Activated T-helper 1 cell treated with anti-CD3 and anti-CD28 coated beads, Interleukin-12 subunit alpha, Interleukin-12 subunit beta, Interleukin-2, Interleukin-4 antibody, amounts not matched to agents 30 ng/mL and 10 ng/mL and 1 ng/mL, durations not matched to agents 14 hours and 24 hours and 36 hours (primary cell): ENCODE measurements at places on chromosomes 11 and 22.

- no peak overlapping the region for H3K27ac ChIP-seq
- H3K27me3 ChIP-seq: peaks cover 9% of the 10 kb centered on the region
- H3K4me3 ChIP-seq: no peak overlapping the region
- DNase-seq: no peak
Observed at GRCh38 chr11:114129142-114129541, 69.6 kb downstream of the ZBTB16 start.

GRCh38 chr22:44231233-44231632 lies 50.5 kb downstream of the PARVG start:
- H3K4me3 ChIP-seq: no peak overlapping the region
- H3K36me3 ChIP-seq: no peaks in the 10 kb centered on the region
- H3K4me1 ChIP-seq: no peaks in the 10 kb centered on the region
- H3K27me3 ChIP-seq: peaks cover 11% of the 10 kb centered on the region
- DNase-seq: no peak

- H3K27ac ChIP-seq: peak overlapping the region; percentile 64
- H3K4me3 ChIP-seq: no peak overlapping the region
- no peak for DNase-seq
- H3K4me1 ChIP-seq: peaks cover 52% of the 10 kb centered on the region
- H3K36me3 ChIP-seq: peaks cover 64% of the 10 kb centered on the region
- no peaks in the 10 kb centered on the region for H3K27me3 ChIP-seq
Observed at GRCh38 chr22:28791841-28792490, 8.4 kb downstream of the XBP1 start.

GRCh38 chr11:133323354-133323753 lies 208.9 kb downstream of the OPCML start:
- no peak overlapping the region for H3K4me3 ChIP-seq
- no peak for DNase-seq
- H3K4me1 ChIP-seq: no peaks in the 10 kb centered on the region
- no peak overlapping the region for H3K27ac ChIP-seq
- H3K27me3 ChIP-seq: peaks cover 1% of the 10 kb centered on the region

- peak overlapping the region; percentile 89 for H3K4me3 ChIP-seq
- peak overlapping the region; percentile 89 for H3K27ac ChIP-seq
- peaks cover 29% of the 10 kb centered on the region for H3K4me1 ChIP-seq
- H3K36me3 ChIP-seq: peaks cover 2% of the 10 kb centered on the region
- peaks cover 5% of the 10 kb centered on the region for H3K27me3 ChIP-seq
Observed at GRCh38 chr11:124674168-124674517, 439 bp downstream of the SPA17 start.

GRCh38 chr22:18031695-18032454 lies 7.5 kb upstream of the MICAL3 start:
- no peak overlapping the region for H3K27ac ChIP-seq
- DNase-seq: no peak
- H3K4me3 ChIP-seq: no peak overlapping the region
- H3K36me3 ChIP-seq: no peaks in the 10 kb centered on the region

GRCh38 chr11:75495749-75496304 lies 29.9 kb downstream of the GDPD5 start:
- H3K27ac ChIP-seq: no peak overlapping the region
- peaks cover 2% of the 10 kb centered on the region for H3K27me3 ChIP-seq
- H3K36me3 ChIP-seq: no peaks in the 10 kb centered on the region
- H3K4me1 ChIP-seq: peaks cover 31% of the 10 kb centered on the region
- DNase-seq: no peak

GRCh38 chr11:44566952-44567875 lies 1.8 kb downstream of the CD82 start:
- H3K27me3 ChIP-seq: no peaks in the 10 kb centered on the region
- peak overlapping the region; percentile 92 for H3K27ac ChIP-seq
- peaks cover 69% of the 10 kb centered on the region for H3K4me1 ChIP-seq
- peak overlapping the region; percentile 92 for H3K4me3 ChIP-seq

- H3K27ac ChIP-seq: no peak overlapping the region
- H3K4me3 ChIP-seq: no peak overlapping the region
- no peaks in the 10 kb centered on the region for H3K36me3 ChIP-seq
- no peaks in the 10 kb centered on the region for H3K4me1 ChIP-seq
- DNase-seq: no peak
Observed at GRCh38 chr11:131888230-131888855, 517.9 kb downstream of the NTM start.

DNA sequence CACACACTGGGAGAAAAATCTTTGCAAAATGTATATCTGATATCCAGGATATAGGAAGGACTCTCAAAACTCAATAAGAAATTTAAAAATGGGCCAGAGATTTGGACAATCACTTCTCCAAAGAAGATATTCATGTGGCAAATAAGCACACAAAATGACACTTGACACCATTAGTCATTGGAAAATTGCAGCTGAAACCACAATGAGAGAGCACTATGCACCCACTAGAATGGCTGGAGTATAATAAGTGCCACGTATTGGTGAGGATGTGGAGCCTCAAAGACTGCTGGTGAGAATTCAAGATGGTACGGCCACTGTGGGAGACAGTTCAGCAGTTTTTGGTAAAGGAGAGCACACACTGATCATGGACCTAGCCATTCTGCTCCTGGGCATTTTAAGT lies 12.8 kb upstream of the OSBPL5 start:
- no peak for DNase-seq
- H3K27ac ChIP-seq: no peak overlapping the region
- peaks cover 3% of the 10 kb centered on the region for H3K27me3 ChIP-seq
- H3K4me3 ChIP-seq: no peak overlapping the region
- H3K4me1 ChIP-seq: no peaks in the 10 kb centered on the region

GRCh38 chr11:85627332-85627997 lies at the start of gene DLG2:
Gene DLG2, minus strand, starts transcription at chr11:85627344.
- H3K36me3 ChIP-seq: peaks cover 7% of the 10 kb centered on the region
- DNase-seq: peak; percentile 6
- peak within 1 kb of the TSS; percentile 94 for H3K27ac ChIP-seq
- peaks cover 52% of the 10 kb centered on the region for H3K4me1 ChIP-seq
- peak within 1 kb of the TSS; percentile 97 for H3K4me3 ChIP-seq
- peaks cover 6% of the 10 kb centered on the region for H3K27me3 ChIP-seq

DNA sequence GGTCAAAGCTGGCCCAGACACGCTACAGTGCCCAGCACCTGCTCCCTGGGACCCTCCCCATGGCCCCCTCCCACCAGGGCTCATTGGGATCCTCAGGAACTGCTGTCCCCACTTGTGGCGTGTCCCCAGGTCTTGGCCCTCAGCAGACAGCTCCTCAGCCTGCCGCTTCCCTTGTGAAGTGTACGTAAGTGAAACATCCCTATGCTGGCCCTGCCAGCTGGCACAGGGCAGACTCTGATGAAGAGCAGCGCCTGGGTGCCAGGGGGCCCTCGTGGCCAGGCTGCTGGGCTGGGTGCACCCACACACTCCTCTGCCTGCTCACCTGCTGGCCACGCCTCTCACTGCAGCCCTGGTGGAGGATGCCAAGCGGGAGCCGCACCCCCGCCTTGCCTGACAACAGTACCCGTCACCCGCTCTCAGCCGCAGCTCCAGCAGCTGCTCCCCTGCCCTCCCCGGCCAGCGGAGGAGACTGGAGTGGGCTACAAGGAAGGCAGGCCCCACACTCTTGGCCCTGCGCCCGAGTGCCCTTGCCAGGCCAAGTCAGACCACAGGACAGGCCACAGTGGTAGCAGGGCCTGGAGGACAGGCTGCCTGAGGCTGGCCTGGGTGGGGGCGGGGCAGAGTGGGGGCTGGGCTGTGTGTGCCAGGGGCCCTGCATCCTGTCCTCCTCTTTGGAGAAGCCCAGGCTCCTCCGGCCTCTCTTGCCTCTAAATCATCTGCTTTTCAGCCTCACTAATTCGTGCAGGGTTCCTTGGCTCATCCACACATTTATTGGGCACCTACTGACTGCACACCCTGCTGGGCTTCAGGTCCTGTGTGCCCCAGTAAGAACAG lies 39.5 kb downstream of the IGF2 start:
- no peak overlapping the region for H3K27ac ChIP-seq
- no peak overlapping the region for H3K4me3 ChIP-seq
- H3K36me3 ChIP-seq: no peaks in the 10 kb centered on the region
- H3K27me3 ChIP-seq: peaks cover 3% of the 10 kb centered on the region
- H3K4me1 ChIP-seq: no peaks in the 10 kb centered on the region

- no peaks in the 10 kb centered on the region for H3K36me3 ChIP-seq
- no peak overlapping the region for H3K27ac ChIP-seq
- H3K4me3 ChIP-seq: no peak overlapping the region
Observed at GRCh38 chr22:47276450-47276820, 514.0 kb downstream of the TBC1D22A start.

DNA sequence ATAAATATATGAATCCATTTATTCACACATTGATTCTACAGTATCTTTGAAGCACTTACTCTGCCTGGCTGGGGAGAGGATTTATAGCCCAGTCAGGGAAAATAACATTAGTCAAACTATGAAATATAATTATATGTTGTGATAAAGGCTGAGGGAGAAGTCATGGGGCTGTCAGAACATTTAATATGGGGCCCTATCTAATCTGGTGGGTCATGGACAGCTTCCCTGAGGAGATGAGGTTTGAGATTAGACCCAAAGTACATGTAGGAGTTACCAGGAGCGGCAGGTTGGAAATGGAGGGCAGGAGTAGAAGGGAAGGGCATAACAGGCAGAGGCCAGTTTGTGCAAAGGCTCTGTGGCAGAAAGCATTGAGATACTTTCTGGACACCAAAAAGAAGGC lies 86.2 kb downstream of the DEPDC5 start:
- no peak overlapping the region for H3K4me3 ChIP-seq
- H3K36me3 ChIP-seq: peaks cover 36% of the 10 kb centered on the region
- no peak overlapping the region for H3K27ac ChIP-seq

DNA sequence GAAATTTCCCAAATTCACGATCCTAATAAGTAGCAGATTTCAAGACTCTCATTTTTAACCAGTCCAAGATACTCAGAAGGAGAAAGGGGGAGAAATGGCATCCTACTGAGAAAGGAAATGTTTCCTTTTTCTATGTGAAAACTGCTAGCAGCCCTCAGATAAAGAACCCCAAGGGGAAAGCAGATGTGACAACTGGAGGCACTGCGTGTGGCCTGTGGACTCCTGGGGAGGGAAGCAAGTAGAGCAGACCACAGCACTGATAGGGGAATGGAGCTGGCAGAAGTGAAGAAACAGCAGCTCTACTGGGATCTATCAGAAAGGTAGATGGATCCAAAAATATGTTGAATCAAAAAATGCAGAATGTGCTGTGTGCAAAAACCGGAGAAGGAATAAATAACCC lies 239.7 kb upstream of the API5 start:
- no peak for DNase-seq
- H3K4me3 ChIP-seq: no peak overlapping the region
- no peak overlapping the region for H3K27ac ChIP-seq

- DNase-seq: no peak
- H3K27me3 ChIP-seq: peaks cover 4% of the 10 kb centered on the region
- H3K4me1 ChIP-seq: no peaks in the 10 kb centered on the region
- H3K27ac ChIP-seq: no peak overlapping the region
- no peak overlapping the region for H3K4me3 ChIP-seq
- H3K36me3 ChIP-seq: no peaks in the 10 kb centered on the region
Observed at GRCh38 chr11:117715801-117716200, 81.2 kb downstream of the DSCAML1 start.

- H3K4me3 ChIP-seq: no peak overlapping the region
- DNase-seq: no peak
- H3K27ac ChIP-seq: no peak overlapping the region
- no peaks in the 10 kb centered on the region for H3K36me3 ChIP-seq
- no peaks in the 10 kb centered on the region for H3K27me3 ChIP-seq
Observed at GRCh38 chr11:50080256-50080655, 47.6 kb downstream of the OR4C45 start.

GRCh38 chr11:130876931-130877915 lies 39.1 kb downstream of the SNX19 start:
- peaks cover 48% of the 10 kb centered on the region for H3K36me3 ChIP-seq
- no peak for DNase-seq
- H3K27me3 ChIP-seq: no peaks in the 10 kb centered on the region
- no peak overlapping the region for H3K27ac ChIP-seq

DNA sequence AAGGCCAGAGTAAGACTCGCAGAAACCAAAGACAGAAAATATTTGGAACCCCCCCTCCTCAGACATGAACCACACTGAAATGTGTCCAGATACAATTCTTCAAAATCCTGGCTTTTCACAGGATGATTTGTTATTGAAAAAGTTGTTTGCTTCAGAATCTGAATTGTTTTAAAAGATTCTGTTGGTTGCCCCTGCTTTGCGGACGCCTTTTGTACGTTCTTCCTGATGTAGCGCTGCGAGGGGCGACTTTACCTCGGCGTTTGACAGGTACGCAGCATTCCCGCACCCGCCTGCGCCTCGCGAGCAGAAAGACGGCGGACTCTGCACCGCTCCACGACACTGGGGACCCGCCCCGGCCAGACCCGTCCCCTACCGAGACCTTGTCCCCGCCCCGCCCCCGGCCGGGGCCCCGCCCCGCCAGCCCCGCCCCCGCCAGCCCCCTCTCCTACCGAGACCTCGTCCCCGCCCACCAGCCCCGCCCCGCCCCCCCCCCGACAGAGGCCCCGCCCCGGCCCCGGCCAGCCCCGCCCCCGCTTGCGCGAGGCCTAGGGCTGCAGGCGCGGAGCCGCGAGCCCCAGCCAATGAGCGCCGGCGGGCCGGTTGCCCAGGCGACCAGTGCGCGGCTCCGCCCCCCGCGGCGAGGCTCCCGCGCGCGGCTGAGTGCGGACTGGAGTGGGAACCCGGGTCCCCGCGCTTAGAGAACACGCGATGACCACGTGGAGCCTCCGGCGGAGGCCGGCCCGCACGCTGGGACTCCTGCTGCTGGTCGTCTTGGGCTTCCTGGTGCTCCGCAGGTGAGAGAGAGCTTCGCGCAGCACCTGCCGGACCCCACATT lies at the start of gene GLB1L2:
Gene GLB1L2, plus strand, starts transcription at position 635 of the 835 bp plus-strand sequence. Its CDS starts 74 bp downstream, at position 709.
- peak within 1 kb of the TSS; percentile 59 for H3K27ac ChIP-seq
- peaks cover 39% of the 10 kb centered on the region for H3K27me3 ChIP-seq
- DNase-seq: peak; percentile 84
- peak within 1 kb of the TSS; percentile 85 for H3K4me3 ChIP-seq
- peaks cover 2% of the 10 kb centered on the region for H3K36me3 ChIP-seq

- H3K4me3 ChIP-seq: no peak overlapping the region
- peaks cover 12% of the 10 kb centered on the region for H3K36me3 ChIP-seq
- DNase-seq: no peak
Observed at GRCh38 chr11:104761511-104761910, 136.7 kb downstream of the CASP12 start.

- no peak for DNase-seq
- peak overlapping the region; percentile 98 for H3K27ac ChIP-seq
- H3K36me3 ChIP-seq: peaks cover 2% of the 10 kb centered on the region
- H3K4me3 ChIP-seq: peak overlapping the region; percentile 47
- H3K4me1 ChIP-seq: peaks cover 73% of the 10 kb centered on the region
Observed at GRCh38 chr11:117816151-117816741, 8.3 kb downstream of the FXYD2 start.

GRCh38 chr11:86805873-86806310 lies 5.5 kb downstream of the PRSS23 start:
- H3K4me3 ChIP-seq: peak overlapping the region; percentile 38
- H3K4me1 ChIP-seq: peaks cover 67% of the 10 kb centered on the region
- H3K27me3 ChIP-seq: peaks cover 13% of the 10 kb centered on the region
- H3K27ac ChIP-seq: peak overlapping the region; percentile 73
- peaks cover 40% of the 10 kb centered on the region for H3K36me3 ChIP-seq

DNA sequence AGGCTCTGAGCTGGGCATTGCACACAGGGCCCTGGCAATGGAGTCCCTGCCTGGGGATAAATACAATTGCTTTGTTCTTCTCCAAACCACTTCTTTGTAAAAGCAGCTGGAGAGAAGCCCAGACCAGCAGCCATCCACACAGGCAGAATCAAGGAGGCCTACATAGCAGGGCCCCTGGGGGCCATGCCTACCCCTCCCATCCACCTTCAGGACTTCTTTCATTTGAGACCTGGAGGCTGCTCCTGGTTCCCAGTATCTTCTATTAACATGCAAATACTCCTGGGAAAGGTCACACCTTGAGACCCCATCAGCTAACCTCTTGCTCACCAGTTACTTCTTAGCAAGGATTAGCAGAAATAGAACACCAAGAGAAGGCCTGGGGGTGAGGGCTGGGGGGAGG lies 511.1 kb downstream of the SOX6 start:
- H3K4me1 ChIP-seq: no peaks in the 10 kb centered on the region
- no peaks in the 10 kb centered on the region for H3K27me3 ChIP-seq
- no peak for DNase-seq
- H3K4me3 ChIP-seq: no peak overlapping the region
- H3K27ac ChIP-seq: no peak overlapping the region
- H3K36me3 ChIP-seq: no peaks in the 10 kb centered on the region
